ENCODE measurements at places on chromosomes 2 and 18.

- no peak for DNase-seq
Measured at GRCh38 chr2:161173541-161174194, 13.4 kb downstream of the TANK start.

DNA sequence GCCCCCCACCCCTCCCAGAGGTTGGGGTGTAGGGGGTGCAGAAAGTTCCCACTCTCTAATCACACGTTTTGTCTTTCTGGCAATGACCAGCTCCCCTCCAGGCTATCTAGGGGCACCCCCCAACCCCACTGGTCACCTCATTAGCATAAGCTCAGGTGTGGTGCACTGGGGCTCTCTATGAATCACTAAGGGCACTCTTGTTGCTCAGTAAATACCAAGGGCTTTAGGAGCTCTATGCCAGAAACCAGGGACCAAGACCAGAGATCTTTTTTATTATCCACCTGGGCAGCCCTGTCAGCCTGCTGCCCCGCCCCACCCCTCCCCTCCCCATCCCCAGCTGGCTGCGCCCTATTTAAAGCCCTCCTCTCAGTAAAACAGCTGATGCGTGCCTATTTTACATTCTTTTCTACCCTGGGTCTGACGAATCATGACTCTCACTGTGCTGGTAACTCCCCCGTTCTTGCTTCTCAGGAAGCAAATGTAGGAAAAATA, 24.3 kb downstream of the NCK2 start:
- DNase-seq, result peak; percentile 26

DNA sequence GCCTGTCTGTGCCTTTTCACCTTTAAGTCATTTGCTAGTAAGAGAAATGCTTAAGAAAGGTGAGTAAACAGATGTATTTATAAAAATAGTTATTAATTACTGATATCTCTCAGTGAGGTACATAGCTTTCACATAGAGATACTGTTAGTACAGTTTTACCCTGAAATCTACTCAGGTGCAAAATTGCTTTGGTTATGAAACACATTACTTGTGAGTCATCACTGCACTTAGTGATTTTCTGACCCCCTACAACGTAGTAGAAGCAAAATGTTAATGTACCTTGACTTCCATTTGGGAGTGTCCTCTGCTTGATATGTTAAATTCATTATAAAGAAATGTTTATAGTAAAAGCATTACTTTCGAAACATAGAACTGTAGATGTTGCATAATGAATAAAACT, 6.5 kb downstream of the GLS start:
- DNase-seq, result no peak

DNA sequence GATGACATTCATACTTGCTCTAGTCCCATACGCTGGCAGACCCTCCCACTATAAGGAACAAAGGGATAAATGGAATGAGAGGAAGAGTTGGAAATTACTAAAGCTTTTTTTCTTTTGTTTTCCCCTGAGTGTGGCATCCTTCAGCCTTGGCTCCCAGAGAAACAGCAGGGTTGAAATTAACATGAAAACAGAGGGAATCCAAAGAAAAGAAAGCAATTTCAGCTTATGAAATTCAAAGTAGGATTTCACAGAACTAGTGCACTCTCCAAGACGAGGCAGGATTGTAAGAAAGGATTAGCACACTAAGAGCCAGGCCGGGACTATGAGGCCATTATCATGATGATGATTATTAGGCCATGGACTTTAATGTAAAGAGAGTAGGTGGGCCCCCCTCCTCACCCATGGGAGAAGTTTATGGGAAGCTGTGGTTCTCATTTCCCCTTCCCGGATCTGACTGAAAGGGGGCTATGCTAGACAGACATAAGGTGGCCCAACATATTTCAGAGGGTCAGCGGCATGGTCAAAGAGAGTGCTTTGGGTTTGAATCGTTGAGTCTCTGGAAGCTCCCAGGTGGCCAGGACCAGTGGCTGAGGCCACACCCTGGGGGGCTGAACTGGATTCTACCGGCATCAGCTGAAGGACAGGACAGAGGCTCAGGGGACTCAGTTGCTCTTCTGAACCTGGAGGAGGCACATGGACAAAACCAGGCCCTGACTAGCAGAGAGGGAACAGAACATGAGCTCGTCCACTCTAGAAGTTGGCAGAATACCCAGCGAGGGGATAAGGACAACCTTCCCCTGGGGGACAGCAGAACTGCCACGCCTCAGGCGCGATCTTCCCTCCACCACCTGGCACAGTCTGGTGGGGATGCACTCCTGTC, 100.1 kb upstream of the ARL4C start:
- DNase-seq, result no peak

- DNase-seq, result no peak
Measured at GRCh38 chr18:8847900-8848299, 142.5 kb downstream of the MTCL1 start.

DNA sequence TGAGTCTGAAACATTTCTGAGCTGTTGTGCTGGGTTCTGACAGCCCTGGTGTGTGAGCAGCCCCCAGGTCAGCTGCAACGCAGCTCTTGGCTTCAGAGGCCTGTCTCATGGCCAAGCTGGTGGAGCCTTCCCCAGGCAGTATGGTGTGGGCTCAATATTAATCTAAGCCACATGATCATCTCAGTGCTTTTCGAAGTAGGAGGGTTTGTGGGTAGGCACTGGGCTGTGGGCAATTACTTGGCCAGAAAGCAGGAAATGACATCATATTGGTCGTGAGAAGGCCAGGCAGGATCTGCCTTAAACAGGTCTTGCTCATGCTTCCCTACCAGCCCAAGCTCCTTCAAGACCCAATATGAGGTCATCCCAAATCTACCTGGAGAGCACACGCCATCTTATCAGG, 26.9 kb downstream of the LOXHD1 start:
- peak; percentile 8 for DNase-seq

- no peak for DNase-seq
Measured at GRCh38 chr2:1627628-1628381, 116.5 kb downstream of the PXDN start.

All from EH (cell line).